Stimulated activated CD4-positive, alpha-beta T cell treated with anti-CD3 and anti-CD28 coated beads, Interleukin-1b, Interleukin-23, amount 100 ng/mL, for 24 hours (primary cell): ENCODE measurements at places on chromosomes 13 and 19.

- no peak for DNase-seq
Measured at GRCh38 chr13:50594276-50595051, 249.0 kb downstream of the DLEU7 start.

DNA sequence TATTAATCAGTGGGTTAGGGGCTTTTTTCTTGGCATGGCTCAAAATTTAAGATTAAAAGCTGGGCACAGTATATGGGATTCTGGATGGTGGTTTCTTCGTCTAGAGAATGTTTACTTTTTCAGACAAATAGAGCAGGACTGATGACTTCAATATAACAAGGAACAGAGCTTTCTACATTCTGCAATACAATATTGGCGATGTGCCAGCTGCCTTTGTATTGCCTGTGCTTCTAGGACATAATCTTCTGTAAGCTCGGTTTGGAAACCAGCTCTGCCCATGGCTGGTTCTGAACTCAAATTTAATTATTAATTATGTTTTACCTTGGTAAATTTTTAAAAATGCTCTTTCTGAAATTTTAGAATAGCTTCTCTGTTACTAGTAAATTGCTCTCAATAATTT is 139.1 kb upstream of the TRPC4 start:
- DNase-seq: no peak

GRCh38 chr19:56953470-56953869 is 112.9 kb upstream of the PEG3 start:
- no peak for DNase-seq

GRCh38 chr19:16457954-16458331 is 13.8 kb downstream of the EPS15L1 start:
- no peak for DNase-seq

DNA sequence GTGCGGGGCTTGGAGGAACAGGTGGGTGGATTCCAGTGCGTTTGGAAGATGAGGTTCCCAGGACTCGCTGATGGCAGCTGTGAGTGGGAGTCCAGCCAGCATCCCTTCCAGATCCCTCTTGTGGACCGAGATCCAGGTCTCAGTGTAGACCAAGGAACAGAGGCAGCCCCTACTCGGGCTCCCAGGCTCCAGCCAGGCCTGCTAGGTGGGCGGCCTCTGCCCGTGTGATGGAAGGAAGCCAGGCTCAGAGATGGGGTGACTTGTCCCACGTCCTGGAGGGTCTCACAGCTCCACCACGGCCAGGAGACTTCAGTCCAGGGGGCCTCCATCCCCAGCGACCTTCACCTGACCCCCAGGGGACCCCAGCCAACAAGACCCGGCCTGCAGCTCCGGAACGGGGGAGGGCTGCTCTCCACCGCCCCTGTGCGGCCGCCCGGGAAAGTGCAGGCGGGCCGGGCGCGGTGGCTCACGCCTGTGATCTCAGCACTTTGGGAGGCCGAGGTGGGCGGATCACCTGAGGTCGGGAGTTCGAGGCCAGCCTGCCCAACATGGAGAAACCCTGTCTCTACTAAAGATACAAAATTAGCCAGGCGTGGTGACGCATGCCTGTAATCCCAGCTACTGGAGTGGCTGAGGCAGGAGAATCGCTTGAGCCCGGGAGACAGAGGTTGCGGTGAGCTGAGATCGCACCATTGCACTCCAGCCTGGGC is 729 bp upstream of the MADCAM1 start:
- DNase-seq: no peak
